ENCODE measurements at places on chromosomes 7 and 10.

- no peak for DNase-seq
Measured at GRCh38 chr7:108203537-108203936, 73.4 kb upstream of the LAMB4 start.

DNA sequence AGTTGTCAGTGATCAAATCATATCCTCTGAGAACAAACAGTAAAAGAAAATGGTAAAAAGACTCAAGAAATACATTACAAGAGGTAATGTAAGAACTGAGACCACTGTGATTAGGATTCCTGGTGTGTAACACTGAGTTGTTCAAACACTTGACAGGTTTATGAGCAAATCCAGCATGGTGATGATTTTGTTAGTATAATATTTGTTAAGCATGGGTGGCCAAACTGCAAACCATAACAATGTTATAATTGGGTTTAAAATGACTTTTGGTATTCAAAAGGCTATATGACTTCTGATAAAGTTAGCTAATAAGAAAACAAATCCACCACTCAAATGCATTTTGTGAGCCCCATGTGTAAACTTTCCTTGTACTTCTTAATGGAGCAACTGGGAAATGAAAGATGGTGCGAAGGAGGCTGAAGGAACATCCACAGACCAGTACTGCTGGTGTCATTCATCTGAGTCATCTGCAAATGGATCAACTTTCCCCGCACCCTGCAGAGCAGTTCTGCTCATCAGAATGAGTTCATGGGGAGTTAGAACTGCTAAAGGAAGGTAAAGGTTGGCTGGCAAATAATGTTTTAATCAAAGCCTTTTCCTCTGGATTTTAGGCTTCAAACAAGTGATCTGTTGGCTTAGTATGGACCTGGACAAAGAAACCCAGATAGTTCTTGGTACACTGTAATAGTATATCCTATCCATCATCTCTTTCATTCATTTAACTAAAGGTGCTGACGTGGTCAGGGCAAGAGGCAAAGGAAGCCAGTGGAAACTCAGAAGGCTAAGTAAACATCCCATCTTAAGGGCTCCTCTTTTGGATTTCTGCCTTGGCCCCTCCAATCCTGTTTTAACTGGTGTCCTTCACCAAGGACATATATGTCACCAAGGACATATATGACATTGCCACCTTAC is 45.0 kb downstream of the AFAP1L2 start:
- no peak for DNase-seq

DNA sequence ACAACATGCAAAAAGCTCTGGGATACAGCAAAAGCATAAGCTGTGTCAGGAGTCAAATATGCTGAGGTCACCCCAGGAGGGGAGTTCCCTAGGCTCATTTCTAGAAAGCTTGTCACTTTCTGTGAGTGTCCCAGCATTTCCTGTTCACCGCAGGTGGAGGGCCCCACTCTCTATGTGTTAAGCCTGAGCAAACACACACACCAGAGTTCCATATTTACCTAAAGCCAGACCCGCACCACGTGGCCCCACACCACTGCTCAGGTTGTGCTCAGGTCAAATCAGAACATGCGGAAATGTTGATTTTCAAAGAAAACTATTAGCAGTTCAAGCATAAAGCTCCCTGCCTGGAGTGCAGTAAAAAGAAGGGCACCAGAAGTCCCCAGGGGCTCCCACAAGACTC is 259.6 kb upstream of the PPP2R2D start:
- no peak for DNase-seq

DNA sequence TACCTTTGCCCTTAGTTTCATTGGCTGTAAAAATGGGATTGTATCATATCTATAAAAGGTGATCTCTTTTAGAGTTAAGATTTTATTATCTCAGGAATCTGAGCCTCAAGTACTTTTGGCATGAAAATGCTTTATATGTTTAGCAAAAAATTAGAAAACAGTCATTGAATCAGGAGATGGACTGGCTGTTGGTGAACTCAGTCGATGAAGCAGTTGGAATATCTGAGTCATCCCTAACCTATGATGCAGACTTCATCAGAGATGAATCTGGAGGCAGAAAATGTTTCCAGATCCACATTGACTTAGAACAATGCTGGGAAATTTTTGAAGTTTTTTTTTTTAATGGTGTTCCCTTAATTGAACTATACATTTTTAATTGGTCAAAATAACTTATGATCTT is 228.5 kb downstream of the SLC25A13 start:
- DNase-seq: no peak

GRCh38 chr7:67401492-67401891 is 404.9 kb downstream of the TYW1 start:
- no peak for DNase-seq

GRCh38 chr7:97166308-97166707 is 48.8 kb downstream of the SDHAF3 start:
- no peak for DNase-seq
